AG10803 (cell line): ENCODE measurements at places on chromosomes 11 and 22.

DNA sequence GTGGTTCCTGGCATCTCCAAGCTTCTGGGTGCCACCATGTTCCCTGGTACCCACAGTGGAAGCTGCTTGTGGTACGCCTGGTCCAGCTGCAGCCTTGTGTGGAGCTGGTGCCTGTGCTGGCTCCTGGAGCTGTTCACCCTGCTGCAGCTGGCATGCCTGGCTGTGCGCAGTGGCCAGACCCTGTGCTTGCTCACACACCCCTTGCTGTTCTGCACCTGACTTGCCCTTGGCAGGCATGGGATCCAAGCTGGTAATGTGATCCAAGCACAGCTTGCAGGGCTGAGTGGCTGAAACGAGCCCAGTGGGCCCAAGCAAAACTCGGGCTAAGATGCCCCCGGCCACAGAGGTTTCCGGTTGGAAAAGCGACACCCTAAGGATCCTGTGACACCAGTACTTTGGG, 104.7 kb upstream of the CLMP start:
- no peak for DNase-seq

- no peak for DNase-seq
Measured at GRCh38 chr11:8381343-8381742, 117.7 kb upstream of the LMO1 start.

GRCh38 chr22:37940698-37941376, 12.6 kb downstream of the C22orf23 start:
- no peak for DNase-seq

- DNase-seq = no peak
Measured at GRCh38 chr11:127390465-127390864, 389.9 kb upstream of the KIRREL3 start.

GRCh38 chr11:95084509-95084908, 5.1 kb upstream of the ENDOD1 start:
- no peak for DNase-seq

DNA sequence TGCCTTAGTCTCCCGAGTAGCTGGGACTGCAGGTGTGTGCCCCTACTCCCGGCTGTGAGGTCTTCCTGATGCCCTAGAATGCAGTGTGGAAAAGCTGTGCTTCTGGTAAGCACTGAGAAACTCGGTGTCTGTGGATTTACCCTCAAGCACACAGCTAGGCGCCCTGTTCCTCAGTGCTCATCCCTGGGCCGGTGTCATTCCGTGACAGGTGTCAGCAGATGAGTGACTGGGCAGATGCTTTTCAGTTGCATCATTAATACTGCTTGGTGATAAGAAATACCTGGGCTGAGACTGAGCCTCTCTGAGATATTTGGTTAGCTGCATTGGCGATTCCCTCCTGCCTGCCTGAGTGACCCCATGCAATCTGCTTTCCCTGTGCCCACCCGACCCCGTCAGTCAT, 21.8 kb downstream of the FAM118A start:
- DNase-seq = no peak

DNA sequence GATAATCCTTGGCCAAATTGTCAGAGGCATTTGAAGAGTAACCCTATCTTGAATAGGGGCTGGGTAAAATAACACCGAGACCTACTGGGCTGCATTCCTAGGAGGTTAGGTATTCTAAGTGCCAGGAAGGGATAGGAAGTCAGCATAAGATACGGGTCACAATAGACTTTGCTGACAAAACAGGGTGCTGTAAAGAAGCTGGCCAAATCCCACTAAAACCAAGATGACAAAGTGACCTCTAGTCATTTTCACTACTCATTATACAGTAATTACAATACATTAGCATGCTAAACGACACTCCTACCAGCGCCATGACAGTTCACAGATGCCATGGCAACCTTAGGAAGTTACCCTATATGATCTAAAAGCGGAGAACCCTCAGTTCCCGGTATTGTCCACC, 964 bp upstream of the REXO2 start:
- DNase-seq = no peak

- no peak for DNase-seq
Measured at GRCh38 chr22:41781507-41781906, 19.0 kb upstream of the CCDC134 start.
